ENCODE measurements at places on chromosomes 2 and 18.

GRCh38 chr2:43823751-43824150, 14.9 kb downstream of the ABCG5 start:
- no peak for DNase-seq

- no peak for DNase-seq
These were observed 69.6 kb downstream of the ACVR1C start for GRCh38 chr2:157559061-157559460.

DNA sequence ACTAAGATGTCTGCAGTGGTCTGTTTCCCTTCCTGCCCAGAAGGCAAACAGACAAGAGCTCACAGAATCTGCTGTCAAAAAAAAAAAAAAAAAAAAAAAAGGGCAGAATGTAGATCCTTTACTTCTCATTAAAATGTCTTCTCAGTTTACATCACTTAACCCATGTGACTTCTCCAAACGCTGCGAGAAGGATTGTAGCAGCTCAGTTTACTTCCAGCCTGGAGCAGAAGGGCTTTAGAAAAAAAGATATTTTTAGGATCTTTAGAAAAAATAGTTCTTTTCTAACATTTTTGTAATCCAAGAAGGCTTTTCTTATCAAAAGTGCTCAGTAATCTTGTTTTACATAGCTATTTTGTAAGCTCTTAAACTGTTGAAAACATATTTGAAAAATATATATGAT, 425.4 kb downstream of the CNTNAP5 start:
- DNase-seq, result no peak

- no peak for DNase-seq
These were observed 46.4 kb downstream of the ASXL2 start for GRCh38 chr2:25831746-25832449.

GRCh38 chr2:108106731-108107130, 120.4 kb downstream of the SLC5A7 start:
- no peak for DNase-seq

GRCh38 chr2:118169359-118170005, 81.2 kb downstream of the INSIG2 start:
- DNase-seq, result no peak

DNA sequence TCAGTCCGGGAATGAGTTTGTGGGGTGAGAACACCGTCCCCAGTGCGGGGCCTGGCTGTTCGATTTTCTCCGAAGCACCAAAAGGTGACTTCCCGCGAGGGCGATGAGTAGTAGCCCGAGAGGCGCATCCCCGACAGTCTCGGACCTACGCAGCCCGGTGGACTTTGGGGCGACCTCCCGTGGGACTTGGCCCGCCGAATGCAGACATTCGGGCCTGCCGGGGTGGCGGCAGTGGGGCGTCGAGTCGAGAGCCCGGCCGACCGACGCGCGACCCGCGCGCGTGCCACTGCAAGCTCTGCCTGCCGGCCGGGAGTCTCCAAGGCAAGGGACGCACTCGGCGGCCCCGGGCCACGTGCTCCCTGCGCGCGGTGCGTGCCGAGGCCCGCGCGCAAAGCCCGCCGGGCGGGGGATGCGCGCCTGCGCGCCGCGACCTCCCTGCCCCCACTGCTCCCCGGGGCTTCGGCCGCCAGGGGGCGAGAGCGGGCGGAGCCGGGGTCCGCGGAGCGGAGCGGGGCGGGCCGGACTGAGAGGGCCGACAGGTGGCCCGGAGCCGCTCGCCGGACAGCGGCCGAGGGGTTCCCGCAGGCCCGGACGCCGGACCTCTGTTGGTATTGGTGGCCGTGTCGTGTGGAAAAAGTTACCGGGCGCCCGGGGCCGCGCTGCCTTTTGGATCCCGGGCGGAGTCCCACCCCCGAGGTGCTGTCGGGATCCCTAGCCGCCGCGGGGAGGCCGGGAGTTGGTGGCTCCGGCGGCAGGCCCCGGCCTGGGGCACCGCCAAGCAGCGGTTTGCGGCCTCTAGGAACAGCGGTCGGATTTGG, 1.9 kb downstream of the PTMA start:
- DNase-seq, result peak; percentile 26

DNA sequence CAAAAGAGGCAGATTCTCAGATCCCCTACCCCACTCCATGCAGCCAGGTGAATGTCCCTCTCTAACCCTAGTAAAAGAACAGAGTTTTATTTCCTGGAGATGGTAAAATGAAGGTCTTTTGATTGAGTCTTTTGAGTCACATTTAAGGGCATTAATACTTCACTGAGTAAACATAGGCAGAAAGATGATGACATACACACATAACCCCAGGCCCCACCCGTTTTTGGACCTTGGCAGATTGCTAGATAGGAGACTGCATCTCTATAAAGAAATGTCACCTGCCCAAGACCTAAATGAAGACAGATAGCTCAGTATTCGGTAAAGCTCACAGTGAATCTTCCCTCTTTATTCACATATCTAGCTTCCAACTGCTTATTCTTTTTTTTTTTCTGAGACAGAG, 28.3 kb upstream of the PEX13 start:
- DNase-seq, result no peak

GRCh38 chr2:182587831-182588230, 128.2 kb upstream of the DNAJC10 start:
- no peak for DNase-seq

DNA sequence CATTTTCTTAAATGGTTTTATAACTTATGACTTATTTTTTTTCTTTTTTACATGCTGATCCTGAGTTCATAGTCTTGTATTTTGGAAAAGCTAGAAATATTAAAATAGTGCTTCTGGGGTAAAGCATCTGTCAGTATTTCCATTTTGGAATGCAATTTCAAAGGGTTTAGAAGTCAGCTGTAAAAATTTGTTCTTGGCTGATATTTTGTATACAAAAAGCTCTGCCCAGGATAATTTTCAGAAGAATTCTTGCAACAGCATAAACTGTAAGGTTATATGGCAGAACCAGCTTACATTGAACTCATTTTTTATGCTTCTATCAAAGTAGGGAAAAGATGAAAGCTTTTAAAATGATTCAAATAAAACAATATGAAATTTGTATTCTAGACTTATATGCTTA, 97.4 kb downstream of the DIS3L2 start:
- DNase-seq, result no peak

DNA sequence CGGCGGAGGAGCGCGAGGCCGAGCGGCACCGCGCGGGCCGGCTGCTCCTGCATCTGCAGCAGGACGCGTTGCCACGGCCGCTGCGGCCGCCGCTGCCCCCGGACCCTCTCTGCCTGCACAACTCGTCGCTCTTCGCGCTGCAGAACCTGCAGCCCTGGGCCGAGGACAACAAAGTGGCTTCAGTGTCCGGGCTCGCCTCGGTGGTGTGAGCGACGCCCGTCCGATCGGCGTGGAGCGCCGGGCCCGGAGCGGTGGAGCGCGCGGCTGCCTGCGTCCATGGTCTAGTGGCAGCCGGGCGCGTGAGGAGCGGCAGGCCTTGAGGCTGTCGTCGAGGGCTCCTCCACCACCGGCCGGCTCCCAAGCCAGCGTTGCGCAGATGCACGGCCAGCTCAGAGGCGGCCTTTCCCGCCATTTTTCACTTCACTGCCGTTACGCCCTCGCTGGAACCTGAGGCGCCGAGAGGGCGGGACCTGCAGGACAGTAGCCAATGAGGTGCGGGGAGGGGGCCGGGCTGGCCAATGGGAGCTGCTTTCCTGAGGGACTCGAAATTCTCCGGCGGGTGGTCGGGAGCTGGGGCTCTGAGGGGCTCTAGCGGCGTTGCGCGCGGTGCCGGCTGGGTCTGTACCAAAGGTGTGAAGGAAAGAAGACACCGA, 1.9 kb downstream of the TLX2 start:
- DNase-seq, result peak; percentile 56

GRCh38 chr2:28352610-28353195, 40.0 kb upstream of the FOSL2 start:
- no peak for DNase-seq

GRCh38 chr2:240394549-240394948, 40.9 kb upstream of the GPC1 start:
- no peak for DNase-seq

DNA sequence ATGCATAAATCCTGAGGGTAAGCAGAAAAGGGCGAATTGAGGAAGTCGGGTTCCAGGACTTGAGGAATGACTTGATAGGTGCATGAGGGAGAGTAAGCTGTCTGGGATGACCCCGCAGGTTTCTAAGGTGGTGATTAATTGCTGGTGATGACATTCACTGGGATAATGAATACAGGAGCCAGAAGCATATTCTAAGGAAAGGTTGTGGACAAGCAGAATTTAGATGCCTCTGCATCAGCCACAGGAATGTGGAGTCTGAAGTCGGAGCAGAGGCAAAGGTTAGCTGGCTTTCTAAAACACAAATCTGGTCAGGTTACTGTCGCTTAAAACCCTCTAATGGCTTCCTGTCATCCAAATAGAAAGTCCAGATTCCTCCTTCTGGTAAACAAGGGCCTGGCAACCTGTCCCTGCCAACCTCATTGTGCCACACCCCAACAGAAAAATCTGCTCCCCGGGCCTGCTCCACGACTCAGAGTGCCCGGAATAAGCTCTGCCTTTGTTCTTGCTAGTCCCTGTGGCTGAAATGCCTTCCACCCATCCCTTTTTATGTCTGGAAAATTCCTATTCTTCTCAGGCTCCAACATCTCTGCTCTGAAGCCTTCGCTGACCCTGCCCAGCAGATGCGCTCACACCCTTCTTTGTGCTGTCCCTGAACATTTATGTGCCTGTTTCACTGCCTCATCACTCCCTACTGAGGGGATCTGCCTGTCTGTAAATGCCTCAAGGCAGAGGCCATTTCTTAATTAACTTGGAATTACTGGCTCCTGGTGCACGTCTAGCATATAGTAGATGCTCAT, 11.3 kb upstream of the TMEM214 start:
- no peak for DNase-seq

- DNase-seq, result no peak
These were observed 97.8 kb upstream of the NETO1 start for GRCh38 chr18:72965616-72966015.

- no peak for DNase-seq
These were observed 158.7 kb downstream of the CLIP4 start for GRCh38 chr2:29273685-29274611.

DNA sequence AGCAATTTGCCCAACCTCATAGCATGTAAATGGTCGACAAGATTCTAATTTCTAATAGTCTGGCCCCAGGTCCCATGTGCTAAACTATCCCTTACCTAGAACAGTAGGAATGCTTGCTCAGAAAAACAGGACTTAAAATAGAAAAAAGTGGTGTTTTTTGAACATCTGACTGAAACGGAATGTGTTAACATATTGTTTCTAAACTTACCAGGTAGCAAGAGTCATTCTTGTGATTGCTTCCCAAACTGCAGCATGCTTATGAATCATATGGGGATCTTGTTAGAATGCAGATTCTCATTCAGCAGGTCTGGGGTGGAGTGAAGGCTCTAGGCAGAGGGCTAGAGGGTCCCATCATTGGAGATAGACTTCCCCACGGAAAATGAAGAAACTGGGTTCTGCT, 5.8 kb upstream of the SLC20A1 start:
- DNase-seq, result no peak

GRCh38 chr2:8693157-8693821, 11.4 kb downstream of the ID2 start:
- peak; percentile 14 for DNase-seq
